Hepatic stellate cell (primary cell): ENCODE measurements at places on chromosomes 2 and 18.

DNA sequence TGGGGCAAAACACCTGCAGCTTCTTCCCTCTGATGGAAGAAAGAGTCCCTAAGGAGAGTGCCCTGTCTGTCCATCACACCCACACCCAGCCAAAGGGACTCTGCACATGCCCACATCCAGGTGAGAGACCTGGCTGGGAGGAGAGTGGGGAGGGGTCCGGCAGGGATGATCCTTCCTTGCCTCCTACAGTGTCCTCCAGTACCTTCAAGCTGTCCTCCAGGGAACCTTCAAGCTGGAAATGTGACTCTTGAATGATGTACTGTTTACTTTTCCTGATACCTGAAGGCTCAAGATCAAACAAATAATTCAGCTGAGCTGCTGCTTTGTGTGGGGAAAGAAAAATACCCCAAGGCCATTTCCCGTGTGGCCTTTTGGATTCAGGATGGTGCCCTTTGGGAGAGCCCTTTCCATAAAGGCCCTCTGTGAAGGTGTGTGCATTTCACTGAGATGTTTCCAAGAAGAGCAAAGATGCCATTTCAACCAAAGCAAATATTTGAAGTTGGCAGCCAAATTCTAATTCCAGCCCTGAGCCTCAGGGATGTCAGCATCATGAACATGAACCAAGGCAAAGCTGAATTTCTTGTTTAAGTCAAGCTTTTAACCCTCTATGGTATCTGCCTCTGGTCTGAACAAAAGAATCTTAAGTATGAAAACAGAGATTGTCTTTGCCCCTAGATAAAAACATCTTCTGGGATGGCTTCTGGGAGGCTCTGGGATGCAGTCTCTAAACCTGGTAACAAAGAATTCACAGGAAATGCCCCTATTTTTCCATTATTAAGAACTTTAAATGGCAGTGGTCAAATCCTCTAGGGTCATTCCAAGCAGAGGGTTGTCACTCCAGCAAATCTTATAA, 11.1 kb downstream of the EVA1A start:
- no peak for DNase-seq

DNA sequence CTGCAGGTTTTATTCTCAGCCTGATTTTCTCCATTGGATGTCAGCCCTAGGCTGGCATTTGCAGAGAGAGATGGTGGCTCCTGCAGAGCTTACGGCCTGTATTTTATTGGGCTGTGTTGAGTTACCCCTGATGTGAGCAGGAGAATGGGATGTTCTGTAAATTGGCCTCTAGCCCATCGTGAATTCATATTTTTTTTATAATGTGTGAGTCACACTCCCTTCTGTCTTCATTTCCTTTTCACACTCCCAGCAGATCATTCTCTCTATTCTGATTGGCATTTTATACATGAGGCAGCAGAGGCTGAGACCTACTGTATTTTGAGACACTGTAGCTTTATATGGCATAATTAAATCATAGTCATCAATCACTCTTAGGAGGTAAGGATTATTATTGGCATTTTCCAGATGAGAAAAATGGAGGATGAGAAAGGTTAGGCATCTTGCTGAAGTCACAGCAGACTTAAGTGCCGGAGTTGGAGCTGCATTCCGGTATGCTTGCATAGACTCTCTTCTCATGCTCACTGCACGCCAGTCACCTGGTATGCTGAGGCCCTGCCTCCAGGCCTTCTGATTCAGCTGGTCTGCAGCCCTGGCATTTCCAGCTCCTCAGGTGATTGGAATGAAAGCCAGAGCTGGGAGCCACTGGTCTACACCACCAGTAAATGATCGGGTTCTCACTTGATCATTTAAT, 142.4 kb downstream of the NEDD4L start:
- peak; percentile 58 for DNase-seq

GRCh38 chr18:28729321-28729720, 552.4 kb upstream of the CDH2 start:
- DNase-seq: no peak

GRCh38 chr2:231987124-231987727, 25.7 kb downstream of the DIS3L2 start:
- no peak for DNase-seq

DNA sequence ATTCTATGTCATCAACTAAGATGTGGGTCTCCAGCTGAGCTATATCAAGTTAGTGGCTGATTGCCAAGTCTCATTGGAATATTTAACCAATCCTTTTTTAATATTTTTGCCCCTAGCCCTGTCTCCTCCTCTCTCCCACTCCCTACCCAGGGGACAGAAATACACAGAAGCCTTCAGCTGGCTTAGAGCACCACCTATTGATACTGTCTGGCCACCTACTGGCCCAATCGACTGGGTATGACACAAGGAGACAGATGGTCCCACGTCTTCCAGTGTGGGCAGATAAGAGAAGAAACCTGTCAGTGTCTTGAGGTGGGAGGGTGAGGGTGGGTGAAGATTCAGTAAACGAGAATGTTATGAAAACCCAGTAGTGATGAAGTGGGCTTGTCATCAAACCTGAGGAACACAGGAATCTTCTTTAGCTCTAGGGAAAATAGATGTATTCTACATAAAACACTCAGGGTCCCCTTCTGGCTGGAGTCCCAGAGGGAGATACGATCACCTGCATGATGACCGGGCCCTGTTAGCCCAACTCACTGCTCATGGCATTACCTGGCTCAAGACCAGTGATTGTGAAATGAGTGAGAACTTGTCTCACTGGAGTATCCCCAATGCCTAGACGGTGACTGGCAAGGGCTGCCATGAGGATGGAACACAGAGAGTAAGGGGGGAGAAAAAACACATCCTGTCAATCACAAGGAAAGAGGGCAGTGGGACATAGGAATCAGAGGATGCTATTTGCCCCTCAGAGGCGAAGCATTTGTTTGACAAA, 26.7 kb downstream of the POLR1A start:
- DNase-seq: peak; percentile 42

GRCh38 chr2:202842690-202843089, 28.9 kb downstream of the ICA1L start:
- DNase-seq: no peak

DNA sequence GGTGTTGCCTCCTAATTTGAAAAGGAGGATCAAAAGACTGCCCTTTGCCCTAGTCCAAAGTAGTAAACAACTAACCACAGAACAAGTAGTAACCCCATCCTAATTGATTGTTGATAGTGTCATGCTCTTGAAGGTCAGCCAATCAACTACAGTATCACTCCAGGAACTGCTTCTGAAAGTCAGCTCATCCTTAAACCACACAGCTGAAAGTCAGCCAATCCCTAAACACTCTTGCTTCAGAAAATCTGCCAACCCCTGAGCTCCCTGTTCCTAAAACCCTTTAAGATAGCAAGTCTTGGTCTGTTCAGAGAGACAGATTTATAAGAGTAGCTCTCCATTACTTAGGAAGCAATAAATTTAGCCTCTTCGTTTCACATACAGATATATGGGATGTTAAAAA, 51.6 kb upstream of the CPO start:
- no peak for DNase-seq

DNA sequence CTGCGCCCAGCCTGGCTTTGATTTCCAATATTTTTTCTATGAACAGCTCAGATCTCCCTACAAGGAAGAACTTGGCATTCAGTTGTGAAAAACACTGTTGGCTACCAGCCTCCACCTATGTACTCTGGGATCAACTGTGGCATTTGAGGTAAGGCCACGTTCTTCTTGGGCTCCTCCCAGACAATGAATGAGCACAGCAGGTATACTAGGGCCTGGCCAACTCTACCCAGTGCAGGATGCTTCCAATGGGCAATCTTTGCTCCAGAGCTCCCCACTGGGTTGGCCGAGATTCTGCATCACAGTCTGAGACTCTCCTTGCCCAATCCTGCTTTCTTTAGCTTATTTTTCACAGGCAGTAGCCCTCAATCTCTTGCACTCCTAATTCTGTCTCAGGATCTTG, 75.9 kb downstream of the TMEM131 start:
- no peak for DNase-seq

GRCh38 chr18:63511285-63511684, 30.9 kb upstream of the SERPINB12 start:
- DNase-seq: peak; percentile 21

DNA sequence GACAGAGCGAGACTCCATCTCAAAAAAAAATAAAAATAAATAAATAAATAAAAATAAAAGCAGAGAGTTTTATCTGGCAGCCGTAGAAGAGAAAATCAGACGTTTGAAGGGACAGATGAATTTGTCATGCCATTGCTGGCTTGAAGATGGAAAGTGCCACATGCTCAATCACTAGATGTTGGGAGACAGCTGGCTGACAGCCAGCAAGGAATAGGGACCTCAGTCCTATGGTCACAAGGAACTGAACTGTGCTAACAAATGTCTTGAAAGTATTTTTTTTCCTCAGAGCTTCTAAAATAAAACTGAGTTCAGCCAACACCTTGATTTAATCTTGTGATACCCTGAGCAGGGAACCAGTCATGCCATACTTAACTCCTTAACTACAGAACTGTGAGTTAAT, 65.4 kb downstream of the DTNA start:
- no peak for DNase-seq

GRCh38 chr2:231041061-231041689, 3.9 kb downstream of the C2orf72 start:
- DNase-seq: no peak

GRCh38 chr2:233385489-233386044, 31.3 kb downstream of the DGKD start:
- DNase-seq: no peak

DNA sequence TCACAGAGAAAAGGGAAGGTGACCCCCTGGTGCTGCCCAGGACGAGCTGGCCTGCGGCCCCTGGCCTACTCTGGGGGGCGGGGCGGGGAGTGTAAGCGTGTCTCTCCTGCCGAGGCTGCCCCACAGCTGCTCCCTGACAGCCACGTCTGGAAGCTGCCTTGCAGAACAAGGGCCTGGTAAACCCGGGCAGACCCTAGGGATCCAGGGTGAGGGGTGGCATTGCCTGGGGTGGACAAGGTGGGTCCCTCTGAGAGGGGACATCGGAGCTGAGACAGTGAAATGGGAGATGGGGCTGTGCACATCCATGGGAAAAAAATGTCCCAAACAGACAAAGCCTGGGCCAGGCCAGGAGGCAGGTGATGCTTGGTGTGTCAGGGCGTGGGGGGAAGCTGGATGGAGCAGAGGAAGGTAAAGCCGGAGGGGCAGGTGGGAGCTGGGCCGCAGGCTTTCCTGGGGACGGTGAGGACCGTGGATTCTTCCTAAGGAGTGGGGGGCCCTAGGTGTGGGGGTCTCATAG, 66.0 kb upstream of the HDAC4 start:
- DNase-seq: no peak

DNA sequence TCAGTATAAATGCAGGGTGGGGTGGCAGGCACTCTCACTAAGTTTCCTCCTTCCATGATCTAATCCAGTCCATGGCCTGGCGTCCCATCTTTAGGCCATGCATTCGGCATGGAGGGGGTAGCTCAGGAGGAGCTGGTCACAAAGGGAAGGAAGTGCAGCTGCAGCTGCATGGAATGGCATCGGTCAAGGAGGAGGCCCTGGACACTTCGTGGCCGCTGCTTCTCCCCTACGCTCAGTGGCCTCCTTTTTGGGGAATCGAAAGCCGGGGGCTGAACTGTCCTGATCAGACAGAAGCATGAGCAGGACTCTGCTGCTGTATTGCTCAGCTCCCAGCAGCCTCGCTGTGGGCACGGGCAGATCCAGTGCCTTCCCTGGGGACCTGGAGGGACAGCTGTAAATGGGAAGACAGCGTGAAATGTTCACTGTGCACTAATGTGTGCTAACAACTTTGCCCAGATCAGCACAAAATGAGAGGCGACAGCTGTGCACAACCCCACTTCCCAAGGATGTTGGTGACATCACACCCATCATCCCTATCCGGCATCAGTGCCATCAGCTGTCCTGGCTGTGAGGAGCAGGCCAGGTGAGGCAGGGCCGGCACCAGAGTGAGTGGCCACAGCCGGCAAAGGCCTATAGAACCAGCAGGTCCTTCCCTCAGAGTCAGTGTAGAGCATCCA, 520.1 kb upstream of the RAB6C start:
- no peak for DNase-seq

- DNase-seq: no peak
Observed at GRCh38 chr2:54416166-54416813, 39.8 kb upstream of the SPTBN1 start.

DNA sequence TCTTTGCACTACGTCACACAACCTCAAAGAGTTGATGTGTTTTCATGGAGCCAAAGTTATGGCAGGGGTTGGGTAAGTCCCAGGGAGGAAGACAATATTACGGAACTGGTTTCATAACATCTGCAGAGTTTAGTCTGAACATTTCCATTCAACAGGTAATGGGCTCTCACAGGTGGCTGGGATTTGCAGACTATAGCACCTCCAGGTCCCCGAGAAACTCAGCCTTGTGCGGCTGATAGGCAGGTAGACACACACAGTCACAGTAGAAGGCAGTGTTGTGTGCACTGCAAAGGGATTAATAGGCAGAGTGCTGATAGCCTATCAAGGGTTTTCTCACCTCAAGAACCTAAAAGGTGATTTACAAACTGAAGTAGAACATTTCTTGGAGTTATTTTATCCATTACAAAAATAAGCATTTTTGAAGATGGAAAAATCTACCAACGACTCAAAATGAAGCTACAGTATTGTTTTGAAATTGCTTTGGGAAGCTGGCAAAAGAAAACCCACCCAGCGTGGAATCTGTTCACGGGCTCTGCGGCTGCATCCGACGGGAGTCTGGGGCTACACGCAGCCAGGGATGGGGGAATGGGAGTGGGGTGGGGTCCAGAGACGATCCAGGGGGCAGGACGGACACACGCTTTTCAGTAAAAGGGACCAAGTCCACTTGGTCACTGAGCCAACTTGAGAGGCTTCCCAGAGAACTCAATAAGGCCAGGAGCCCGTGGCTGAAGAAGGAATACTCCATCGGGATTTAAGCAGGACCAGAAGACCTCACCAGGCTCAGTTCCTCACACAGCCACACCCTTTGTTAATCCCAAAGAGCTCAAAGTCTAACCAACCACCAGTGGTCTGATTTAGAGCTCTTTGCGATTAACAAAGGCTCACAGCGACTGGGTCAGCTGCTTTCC, 82.9 kb downstream of the CHRNA1 start:
- peak; percentile 58 for DNase-seq
